ENCODE measurements at places on chromosomes 5 and 9. TPM values are rescaled to one million over a fixed set of nuclear protein-coding genes. Genes with fewer than 3 reads are reported as not detected.

TSSK1B gene
- not detected for total RNA-seq

SV2C gene
- total RNA-seq, result 0.88 TPM

SOX30 gene
- 0.09 TPM for total RNA-seq

CDH9 gene
- not detected for total RNA-seq

MYOT gene
- total RNA-seq, result not detected

OTP gene
- not detected for total RNA-seq

SLCO6A1 gene
- total RNA-seq, result not detected

GRXCR2 gene
- total RNA-seq, result not detected

TLX3 gene
- total RNA-seq, result 6.5 TPM

FOXD4L6 gene
- 0.28 TPM for total RNA-seq

RFX3 gene
- total RNA-seq, result 10.1 TPM

HACD4 gene
- 0.10 TPM for total RNA-seq

C1QTNF3 gene
- 2.1 TPM for total RNA-seq

FRMD3 gene
- total RNA-seq, result 0.93 TPM

MOCS2 gene
- 42.6 TPM for total RNA-seq

CYLC2 gene
- total RNA-seq, result not detected

DMRTA1 gene
- total RNA-seq, result 2.8 TPM

SPATA6L gene
- 7.1 TPM for total RNA-seq

PCDHA10 gene
- total RNA-seq, result 0.91 TPM

STKLD1 gene
- total RNA-seq, result 0.94 TPM

C5orf52 gene
- not detected for total RNA-seq

FOXD4 gene
- total RNA-seq, result 1.7 TPM

DIMT1 gene
- total RNA-seq, result 41.1 TPM

RGS7BP gene
- total RNA-seq, result not detected

FGFR4 gene
- 291 TPM for total RNA-seq
